ENCODE measurements at places on chromosomes 7 and 10. TPM values are rescaled to one million over a fixed set of nuclear protein-coding genes. Genes with fewer than 3 reads are reported as not detected.

GRCh38 chr10:112728997-112729396 is 221.1 kb upstream of the TCF7L2 start:
- DNase-seq, result no peak

GRCh38 chr7:82012453-82012852 is 242.6 kb upstream of the HGF start:
- peak; percentile 35 for DNase-seq

DNA sequence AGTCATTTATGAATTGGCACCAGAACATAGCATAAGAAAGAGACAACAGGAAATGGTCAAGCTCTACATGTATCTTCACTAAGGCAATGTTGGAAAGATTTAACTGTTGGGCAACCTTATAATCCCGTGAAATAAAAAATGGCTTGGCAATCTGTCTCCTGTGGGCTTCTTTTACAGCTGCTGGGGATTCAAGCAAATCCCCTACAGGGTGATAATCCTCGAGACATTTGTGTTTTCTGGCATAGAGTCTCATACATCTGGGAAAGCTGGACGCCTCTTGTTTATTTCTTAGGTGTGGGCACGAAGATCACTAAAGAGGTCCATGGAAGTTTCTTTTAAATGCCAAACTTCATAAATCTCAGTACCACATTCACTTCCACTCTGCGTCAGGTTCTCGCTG is 82.2 kb upstream of the GPR141 start:
- no peak for DNase-seq

DNA sequence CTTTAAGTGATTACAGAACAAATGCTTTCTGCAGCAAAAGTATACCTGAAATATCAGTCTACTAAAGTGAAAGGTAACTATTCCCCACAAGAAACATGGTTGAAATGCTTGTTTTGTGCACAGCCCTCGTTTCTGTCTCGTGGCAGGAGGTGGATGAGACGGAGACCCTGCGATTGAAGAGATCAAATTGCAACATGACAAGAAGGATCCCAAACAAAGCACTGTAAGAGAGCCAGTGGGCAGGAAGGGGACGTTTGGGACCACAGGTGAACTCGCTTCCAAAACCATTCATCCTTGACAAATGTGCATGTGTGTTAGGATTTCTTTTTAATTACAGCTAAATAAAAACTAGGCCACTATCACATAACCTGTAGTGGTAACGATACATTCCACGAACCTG is 192.6 kb downstream of the CCSER2 start:
- no peak for DNase-seq

GRCh38 chr7:142111499-142111898 is at the start of gene MGAM2:
TSS of gene MGAM2 (plus strand) at chr7:142111718. CDS start at chr7:142116874, 5,156 bp downstream.
- DNase-seq, result no peak

DNA sequence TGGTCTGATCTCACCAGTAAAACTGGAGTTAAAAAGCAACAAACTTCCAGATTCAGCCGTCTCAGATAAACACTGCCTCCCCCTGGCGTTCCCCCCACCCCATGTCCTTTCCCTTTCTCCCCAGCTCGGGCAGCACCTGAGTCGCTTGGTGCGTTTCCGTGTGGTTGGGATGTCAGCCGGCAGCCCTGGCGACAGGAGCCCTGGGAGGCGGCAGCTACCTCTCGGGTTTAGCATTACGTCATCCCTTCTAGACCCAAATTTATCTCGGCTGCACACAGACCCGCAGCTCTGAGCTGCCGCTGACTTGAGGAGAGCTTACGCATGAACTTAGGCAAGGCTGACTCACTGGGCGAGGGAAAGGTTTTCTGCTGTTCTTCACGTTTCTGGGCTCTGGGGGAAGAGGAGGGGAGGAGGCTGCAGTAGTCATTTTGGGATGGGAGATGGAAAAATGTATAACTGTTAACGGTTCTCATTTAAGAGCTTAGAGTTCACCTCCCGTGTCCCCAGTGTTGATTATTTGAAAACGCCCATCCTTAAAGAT is 14.4 kb downstream of the MXI1 start:
- peak; percentile 98 for DNase-seq

DNA sequence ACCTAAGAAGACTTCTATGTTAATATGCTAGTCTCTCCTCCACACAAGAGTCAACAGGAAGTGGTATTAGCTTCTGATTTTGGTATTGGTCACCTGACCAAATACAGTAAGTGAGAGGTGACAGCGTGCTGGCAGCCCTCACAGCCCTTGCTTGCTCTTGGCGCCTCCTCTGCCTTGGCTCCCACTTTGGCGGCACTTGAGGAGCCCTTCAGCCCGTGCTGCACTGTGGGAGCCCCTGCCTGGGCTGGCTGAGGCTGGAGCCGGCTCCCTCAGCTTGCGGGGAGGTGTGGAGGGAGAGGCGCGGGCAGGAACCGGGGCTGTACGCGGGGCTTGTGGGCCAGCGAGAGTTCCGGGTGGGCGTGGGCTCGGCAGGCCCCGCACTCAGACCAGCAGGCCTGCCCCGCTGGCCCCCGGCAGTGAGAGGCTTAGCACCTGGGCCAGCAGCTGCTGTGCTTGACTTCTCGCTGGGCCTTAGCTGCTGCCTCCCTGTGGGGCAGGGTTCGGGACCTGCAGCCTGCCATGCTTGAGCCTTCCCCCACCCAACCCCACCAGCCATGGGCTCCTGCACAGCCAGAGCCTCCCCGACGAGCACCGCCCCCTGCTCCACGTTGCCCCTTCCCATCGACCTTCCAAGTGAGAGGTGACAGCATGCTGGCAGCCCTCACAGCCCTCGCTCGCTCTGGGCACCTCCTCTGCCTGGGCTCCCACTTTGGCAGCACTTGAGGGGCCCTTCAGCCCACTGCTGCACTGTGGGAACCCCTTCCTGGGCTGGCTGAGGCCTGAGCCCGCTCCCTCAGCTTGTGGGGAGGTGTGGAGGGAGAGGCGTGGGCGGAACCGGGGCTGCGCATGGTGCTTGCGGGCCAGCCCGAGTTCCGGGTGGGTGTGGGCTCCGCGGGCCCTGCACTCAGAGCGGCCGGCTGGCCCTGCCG is 4.2 kb upstream of the ACSL5 start:
- DNase-seq, result no peak

DNA sequence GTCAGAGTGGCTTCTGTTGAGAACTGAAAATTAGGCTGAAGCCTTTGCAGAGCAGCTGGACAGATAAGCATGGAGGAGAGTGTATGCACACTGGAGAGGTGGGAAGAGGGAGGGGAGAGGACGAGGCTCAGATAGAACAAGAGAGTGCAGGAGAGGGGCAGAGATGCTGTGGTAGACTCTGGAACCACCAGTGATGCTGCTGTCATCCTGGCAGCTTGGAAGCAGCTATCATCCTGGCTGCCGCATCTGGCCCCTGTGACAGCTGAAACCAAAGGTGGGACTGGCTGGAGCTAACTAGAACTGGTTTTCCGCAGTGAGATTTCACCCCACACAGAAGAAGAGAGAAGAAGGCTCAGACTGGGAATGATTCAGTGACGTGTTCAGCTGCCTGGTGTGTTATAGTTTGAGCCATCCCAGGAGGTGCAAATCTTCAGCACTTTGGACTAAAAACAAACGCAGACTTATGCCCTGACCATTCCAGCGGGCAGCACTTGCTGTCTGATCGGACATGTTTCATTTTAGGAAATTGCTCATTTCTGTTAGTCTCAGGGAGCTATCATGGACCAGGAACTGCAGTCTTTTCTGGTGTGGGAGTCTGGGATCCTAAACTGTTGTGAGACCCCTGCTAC is 38.4 kb downstream of the EEPD1 start:
- DNase-seq, result peak; percentile 74

DNA sequence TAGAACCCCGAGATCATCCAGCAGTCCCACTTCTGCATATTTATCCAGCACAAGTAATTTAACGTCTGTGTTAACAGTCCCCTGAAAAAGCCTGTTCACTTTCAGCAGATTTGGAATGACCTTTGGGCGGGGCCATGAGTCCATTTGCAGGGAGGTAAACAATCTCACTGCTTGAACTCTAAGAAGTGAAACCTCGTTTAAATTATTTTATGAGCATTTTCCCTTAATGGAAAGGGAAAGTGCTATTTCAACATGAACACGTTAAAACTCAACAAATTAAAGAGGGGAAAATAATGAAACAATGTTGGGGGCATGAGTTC is 282.8 kb downstream of the GATA3 start:
- no peak for DNase-seq

DNA sequence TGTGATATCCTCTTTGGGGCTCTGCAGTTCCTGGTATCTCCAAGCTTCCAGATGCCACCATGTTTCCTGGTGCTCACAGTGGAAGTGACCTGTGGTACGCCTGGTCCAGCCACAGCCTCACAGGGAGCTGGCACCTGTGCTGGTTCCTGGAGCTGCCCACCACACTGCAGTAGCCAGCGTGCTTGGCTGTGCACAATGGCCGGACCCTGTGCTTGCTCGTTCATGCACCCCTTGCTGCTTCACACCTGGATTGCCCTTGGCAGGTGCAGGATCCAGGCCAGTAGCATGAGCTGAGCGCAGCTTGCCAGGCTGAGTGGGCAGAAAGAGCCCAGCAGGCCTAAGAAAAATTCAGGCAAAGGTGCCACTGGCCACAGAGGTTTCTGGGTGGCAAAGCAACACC is 11.4 kb upstream of the ECHDC3 start:
- DNase-seq, result no peak

- DNase-seq, result no peak
Measured at GRCh38 chr7:104816537-104816936, 197.5 kb upstream of the KMT2E start.

DNA sequence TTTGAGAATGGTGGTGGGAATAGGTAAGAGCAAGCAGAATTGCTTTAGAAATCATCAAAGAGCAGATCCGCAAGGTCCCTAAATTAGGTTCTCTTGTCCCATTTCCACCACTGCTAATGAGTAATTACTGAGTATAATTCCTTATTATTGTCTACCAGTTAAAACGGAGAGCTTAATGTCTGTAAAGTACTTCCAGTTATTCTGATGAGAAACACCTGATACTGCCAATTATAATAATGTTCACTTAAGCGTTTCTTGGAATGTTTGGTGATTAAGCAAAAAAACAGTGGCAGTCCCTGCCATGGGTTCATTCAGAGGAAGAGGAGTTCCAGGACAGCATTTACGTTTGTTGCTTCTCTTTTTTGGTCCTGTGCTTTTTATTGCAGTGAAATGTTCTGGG is 358.5 kb upstream of the GALNT17 start:
- DNase-seq, result no peak

- DNase-seq, result peak; percentile 60
Measured at GRCh38 chr10:119416855-119417254, 125.7 kb downstream of the RGS10 start.

DNA sequence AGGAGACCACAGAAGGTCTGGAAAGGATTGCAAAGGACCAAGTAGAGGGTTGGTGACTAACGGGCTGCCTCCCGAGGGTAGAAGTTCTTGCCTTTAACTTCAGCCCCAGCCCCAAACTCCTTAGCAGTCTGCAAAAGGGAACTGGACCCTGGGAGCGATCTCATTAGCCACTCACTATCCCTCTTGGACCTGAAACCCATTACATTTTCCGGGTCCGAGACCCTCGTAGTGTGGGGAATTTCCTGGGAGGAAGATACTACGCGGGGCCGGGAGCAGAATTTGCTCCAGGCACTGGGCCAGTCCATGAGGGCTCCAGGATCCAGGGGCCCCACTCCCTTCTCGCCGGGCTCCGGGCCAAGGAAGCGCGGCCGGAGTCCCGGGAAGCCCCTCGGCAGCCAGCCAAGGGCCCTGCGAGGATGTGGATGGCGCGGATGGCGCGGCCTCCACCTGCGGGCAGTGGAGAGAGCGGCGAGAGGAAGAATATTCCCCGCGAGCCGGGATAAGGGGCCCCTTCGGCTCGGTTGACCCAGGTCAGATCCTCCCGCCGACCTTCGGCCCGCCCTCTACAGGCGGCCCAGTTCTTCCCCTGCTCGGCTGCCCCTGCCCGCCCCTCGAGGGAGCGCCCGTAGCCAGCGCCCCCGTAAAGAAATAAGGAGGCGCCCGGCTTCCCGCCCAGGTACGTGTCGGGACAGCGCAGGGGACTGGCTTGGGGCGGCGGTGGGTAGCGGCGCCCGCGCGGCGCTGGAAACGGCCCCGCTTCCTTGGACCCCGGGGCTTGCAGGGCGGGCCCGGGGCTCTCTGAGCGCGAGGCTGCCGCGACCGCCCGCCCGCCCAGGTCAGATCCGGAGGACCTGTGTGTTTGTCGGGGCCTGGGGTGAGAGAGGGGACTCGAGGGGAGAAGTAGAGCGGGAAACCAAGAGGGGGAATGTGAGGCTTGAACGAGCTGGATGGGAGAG is at the start of gene MYO3A:
Gene MYO3A, plus strand, starts transcription at position 577 of the 956 bp plus-strand sequence. CDS start 17,882 bp downstream, outside the sequence.
- DNase-seq, result no peak

DNA sequence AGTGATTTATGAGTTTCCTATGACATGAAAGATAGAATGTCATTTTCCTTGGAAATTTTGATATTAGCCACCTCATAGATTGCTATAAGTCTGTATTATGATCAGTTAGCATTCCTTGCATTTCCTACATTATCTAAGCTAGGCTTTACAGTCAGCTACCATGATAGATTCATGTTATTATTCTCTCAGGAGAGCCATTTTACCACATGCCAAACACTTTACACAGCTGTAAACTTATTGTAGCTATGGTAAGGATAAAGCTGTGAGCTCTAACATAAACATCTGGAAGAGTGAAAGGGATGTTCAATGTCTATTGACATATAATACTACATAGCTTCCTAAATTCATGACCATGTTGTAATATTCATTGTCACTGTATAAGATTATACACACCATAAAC is 608.0 kb downstream of the PHTF2 start:
- no peak for DNase-seq

- no peak for DNase-seq
Measured at GRCh38 chr10:126475074-126475691, 86.9 kb upstream of the ADAM12 start.

DNA sequence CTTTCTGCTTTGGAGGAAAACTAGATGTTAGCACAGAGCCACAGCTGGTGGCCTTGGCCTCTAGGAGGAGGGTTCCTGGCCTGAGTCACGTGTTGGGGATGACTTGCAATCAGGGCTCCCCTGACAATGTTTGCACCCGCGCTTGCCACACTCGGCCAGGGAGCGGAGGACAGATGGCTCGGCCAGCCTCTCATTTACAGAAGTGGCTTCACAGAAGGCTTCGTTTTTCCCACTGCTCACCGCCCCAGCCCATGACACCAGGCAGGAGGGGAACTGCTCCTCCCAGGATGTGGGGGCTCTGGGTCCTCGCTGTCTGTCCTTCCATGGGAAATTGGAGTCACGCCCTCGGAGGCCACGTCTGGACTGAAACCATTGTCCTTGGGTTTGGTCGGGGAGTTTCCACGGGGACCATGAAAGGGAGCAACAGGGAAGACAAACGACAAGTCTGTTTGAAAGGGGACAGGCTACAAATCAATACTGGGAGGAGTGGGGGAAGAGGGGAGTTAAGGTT is 49.6 kb upstream of the UBE3C start:
- DNase-seq, result no peak

Gene OR2A12
- total RNA-seq, result not detected

Gene JMJD1C
- 108 TPM for total RNA-seq

Gene GPR158
- not detected for total RNA-seq

Gene NUTM2D
- 0.56 TPM for total RNA-seq

Gene GNGT1
- not detected for total RNA-seq

Gene CPED1
- 96.8 TPM for total RNA-seq

Gene GPRIN2
- total RNA-seq, result not detected

Gene UROS
- total RNA-seq, result 63.6 TPM

Gene CLDN4
- 2.9 TPM for total RNA-seq

Gene TRDMT1
- total RNA-seq, result 4.7 TPM

Gene HDAC9
- 24.2 TPM for total RNA-seq

Gene SPDYE1
- total RNA-seq, result not detected

Gene KNDC1
- total RNA-seq, result 0.56 TPM

Gene CUEDC2
- total RNA-seq, result 55.7 TPM

Measured in IMR-90 (cell line).